ENCODE measurements at places on chromosomes 6 and 20.

DNA sequence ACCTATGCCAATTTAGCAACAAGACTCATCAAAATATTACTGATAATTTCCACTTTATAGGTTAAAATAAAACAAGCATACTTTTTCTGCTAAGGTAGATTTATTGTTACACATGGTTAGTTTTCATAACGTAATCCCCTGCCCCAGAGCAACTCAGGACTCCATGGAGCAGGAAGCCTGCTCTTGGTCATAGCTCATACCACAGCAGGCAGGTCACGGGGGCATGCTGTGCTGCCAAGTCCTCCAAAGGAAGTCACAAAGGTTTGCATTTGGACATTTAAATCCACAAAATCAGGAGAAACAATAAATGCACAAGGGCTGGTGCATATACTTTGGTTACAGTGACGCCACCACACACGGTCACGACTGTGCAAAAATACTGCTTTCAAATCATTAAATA, 12.5 kb downstream of the GZF1 start:
- no peak for DNase-seq

DNA sequence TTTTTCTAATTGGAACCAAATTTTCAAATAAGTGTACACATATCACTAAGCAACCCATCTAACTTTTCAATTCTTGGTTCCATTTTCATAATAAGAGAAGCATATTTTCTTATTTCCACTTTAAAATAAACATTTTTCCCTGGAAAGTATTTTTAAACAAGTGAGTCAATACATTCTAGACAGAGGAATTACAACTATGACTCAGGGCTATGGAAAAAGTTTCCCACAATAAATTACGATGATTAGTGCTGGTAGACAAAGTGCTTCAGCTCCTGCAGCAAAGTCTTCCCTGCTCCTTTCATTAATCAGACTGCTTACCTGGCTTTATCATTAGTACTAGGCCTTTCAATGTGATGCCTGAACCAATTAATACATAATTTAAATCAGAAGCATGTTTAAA, 322.5 kb downstream of the HACE1 start:
- no peak for DNase-seq

GRCh38 chr6:36906539-36907325, 21.0 kb downstream of the C6orf89 start:
- no peak for DNase-seq

GRCh38 chr6:111154981-111155380, 67.7 kb downstream of the SLC16A10 start:
- DNase-seq, result no peak
